ENCODE measurements at places on chromosomes 3 and 15.

GRCh38 chr3:184262764-184263179, 1.4 kb upstream of the CAMK2N2 start:
- DNase-seq, result no peak

- no peak for DNase-seq
These were observed 406.2 kb downstream of the RBMS3 start for GRCh38 chr3:29686889-29687592.

DNA sequence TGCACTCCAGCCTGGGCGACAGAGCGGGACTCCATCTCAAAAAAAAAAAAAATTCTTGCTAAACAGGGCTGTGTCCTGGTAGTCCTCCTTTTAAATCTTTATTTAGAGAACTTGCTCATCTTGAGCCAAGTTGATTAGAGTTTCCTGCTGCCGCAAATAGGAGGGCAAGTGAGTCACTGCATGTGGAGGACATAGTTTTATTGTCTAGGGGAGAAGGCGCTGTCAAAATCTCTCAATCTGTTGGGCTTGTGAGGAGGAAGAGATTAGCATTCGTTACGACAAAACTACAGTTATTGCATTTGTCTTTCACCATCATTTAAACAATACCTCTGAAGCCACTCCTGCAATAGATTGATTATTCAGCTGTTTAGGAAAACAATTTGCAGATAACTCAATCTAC, 11.5 kb downstream of the MUC4 start:
- DNase-seq, result no peak

- DNase-seq, result no peak
These were observed 8.4 kb downstream of the UPK1B start for GRCh38 chr3:119181765-119182164.

DNA sequence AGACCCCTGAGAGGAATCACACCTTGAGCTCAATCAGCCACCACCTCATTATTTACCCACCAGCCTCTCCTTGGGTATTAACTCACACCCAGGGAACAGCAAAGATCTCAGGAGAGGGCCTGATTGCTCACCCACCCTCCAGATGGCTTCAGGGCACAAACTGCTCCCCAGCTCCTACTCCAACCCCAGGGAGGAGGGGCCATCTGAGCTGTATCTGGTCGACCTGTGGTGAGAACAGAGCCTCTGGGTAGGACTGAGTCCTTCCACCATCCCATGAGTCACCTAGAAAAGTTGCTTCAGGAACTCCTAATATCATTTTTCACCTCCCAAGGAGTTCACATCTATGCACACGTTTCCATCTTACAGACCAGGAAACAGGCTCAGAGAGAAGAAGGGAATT, 44.8 kb upstream of the HES1 start:
- DNase-seq, result no peak

- DNase-seq, result no peak
These were observed 44.4 kb downstream of the BTD start for GRCh38 chr3:15645740-15646501.

DNA sequence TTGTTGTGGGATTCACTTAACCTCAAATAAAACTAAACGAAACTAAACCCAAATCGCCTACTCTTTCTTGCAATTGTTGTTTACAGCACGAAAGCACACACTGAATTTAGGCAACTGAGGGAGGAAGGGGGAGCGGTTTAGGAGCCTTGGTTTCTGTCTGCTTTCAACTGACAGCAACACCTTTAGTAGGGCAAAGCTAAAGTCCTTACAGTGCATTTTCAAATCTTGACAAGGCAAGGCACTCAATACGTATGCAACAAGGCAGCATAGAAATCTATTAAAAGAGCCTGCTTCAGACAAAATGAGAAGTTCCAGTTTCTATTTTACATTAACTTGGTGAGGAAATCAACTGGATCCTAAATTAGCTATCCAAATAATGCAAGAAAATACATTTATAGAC, 174.6 kb downstream of the CHST2 start:
- no peak for DNase-seq

DNA sequence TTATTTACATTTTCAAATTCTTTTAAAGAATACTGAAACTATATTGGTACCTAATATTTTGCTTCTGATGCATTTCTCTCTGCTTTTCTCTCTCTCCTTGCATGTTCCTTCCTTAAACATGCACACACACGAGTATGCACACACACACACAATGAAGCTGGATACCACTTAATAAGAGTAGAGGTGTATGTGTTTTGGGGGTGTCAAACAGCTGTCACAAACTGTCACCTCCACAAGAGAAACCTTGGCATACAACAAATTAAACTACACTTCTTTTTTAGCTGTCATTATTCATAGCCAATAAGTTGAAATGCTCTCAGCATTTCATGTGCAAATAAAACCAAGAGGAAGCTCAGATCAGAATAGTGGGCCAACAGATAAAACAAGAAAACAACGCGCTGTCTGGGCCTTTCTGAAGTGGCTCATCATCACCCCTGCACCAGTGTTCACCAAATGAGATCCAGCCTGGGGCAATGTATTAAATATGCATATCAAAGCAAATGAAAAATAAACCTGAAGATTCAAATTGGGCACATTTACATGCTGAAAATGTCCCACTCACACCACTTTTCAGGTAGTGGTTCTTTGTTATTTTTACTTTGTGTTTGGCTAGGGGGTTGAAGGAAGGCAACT, 9.7 kb downstream of the MEIS2 start:
- no peak for DNase-seq

DNA sequence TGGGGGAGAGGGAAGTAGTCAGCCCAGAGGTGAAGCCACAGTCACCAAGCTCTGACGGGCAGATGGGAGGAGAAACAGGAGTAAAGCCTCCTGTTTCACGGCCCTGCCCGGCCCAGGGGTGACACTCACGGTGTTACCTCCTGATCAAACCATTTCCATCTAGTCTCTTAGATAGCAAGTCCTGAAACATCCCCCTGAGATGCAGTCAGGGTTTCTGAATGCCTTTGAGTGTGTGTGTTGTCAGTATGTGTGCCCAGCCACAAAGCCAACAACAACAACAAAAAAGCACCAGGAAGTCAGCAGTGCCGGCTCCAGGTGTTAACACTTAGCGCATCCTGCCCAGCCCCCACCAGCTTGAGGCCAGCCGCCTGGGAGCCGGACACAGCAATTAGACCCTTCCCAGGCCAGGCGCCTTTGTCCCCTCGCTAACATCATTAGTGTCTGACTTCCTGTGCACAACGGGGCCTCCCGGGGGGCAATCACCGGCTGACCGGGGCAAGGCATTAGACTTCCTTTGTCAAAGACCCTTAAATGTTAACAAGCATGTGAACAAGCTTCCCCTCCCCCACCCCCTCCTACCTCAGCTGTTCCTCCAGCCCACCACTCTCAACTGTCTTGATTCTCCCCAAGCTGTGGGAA, 34.5 kb downstream of the IL17RD start:
- DNase-seq, result no peak

- no peak for DNase-seq
These were observed 13.6 kb downstream of the RPAP1 start for GRCh38 chr15:41530363-41530956.

DNA sequence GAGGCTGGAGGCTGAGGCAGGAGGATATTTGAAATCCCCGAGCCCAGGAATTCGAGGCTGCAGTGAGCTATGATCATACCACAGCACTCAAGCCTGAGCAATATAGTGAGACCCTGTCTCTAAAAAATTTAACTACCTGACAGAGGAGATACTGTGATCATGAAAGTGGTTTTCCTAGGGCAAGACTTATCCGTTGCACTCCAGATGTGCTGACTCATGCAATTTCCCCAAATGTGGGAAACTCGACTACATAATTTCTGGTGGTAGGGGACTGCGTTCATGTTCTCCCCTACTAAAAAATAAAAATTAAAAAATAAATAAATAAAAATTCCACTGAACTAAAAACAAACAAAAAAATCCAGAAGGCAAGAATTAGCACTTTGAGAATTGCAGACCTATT, 271.7 kb downstream of the SHQ1 start:
- no peak for DNase-seq

DNA sequence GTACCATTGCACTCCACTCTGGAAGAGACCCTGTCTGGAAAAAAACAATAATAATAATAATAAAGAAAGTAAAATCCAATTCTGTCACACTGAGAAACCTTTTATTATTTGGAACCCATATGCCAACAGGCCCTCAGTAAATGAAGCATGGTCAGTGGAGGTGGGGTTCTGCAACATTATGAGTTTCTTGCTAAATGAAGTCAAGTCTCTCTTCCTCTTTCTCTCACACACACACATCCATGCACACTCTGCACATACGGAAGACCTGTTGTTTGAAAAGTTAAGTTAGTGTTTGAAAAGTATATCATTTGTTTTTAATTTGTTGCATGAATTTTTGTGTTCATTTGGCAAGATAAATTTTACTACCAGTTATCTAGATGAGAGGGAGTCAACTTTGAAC, 27.8 kb downstream of the GAP43 start:
- no peak for DNase-seq

- DNase-seq, result no peak
These were observed 30.0 kb downstream of the RUBCN start for GRCh38 chr3:197706658-197707057.

- DNase-seq, result no peak
These were observed 1.6 kb upstream of the SUCNR1 start for GRCh38 chr3:151871639-151872468.

DNA sequence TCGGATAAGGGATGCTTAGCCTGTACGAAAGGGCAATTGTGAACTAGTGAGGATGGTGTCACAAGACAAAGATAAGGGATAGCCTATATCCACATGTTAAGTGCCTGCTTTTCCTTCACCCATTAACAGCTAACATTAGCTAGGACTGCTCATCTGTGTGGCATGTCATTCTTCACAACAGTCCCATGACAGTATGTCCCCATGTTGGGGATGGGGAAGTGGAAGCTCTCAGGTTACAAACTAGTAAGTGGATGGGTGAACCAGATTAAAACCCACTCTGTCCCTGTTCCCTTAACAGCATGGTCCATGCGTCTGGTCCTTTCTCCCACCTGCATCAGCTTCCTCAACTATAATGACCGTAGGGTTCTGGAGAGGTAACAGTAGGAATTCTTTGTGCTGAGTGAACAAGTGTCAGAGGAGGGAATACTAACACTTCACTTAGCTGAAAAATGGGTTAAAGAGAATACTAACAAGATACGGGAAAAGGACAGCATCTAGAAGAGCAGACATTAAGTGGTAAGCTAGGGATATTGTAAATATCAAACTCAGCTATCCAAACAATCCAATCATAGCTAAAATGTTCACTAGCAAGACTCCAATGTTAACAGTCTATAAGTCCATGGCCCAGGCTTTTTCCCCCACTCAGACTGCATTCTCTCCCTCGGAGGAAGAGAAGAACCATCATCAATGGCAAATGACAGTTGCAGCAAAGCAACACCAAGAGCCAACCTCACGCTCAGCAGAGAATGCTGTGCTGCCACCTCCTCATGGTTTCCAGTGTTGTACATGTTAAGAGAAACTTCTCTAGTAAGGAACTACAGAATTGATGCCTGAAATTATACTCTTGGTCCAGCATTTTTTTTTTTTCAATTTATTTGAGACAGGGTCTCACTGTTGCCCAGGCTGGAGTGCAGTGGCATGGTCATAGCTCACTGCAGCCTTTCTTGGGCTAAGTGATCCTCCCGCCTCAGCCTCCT, 5.0 kb downstream of the RPLP1 start:
- no peak for DNase-seq

- no peak for DNase-seq
These were observed 131.6 kb downstream of the TPRA1 start for GRCh38 chr3:127458696-127459604.

DNA sequence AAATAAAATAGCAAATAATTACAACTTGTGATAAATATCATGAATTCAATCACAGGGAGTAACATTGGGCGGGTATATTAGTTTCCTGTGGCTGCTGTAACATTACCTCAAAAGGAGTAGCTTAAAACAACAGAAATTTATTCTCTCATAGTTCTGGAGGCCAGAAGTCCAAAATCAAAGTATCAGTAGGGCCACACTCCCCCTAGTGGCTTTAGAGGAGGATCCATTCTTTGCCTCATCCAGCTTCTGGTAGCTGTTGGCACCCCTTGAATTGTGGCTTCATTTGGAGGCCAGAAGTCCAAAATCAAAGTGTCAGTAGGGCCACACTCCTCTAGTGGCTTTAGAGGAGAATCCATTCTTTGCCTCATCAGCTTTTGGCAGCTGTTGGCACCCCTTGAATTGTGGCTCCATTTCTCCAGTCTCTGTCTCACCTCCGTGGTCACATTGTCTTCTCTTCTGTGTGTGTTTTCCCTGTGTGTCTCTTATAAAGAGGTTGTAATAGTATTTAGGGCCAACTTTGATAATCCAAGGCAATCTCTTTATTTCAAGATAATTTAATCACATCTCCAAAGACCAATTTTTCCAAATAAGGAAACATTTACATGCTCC, 3.1 kb upstream of the CFAP20DC start:
- DNase-seq, result no peak

- DNase-seq, result no peak
These were observed 195.8 kb downstream of the CDIN1 start for GRCh38 chr15:36775209-36775608.

GRCh38 chr3:95037927-95038326, 975.1 kb downstream of the NSUN3 start:
- DNase-seq, result no peak

GRCh38 chr3:120438216-120438615, 12.6 kb downstream of the FSTL1 start:
- DNase-seq, result no peak

- DNase-seq, result no peak
These were observed 55.6 kb downstream of the UACA start for GRCh38 chr15:70707686-70708300.

DNA sequence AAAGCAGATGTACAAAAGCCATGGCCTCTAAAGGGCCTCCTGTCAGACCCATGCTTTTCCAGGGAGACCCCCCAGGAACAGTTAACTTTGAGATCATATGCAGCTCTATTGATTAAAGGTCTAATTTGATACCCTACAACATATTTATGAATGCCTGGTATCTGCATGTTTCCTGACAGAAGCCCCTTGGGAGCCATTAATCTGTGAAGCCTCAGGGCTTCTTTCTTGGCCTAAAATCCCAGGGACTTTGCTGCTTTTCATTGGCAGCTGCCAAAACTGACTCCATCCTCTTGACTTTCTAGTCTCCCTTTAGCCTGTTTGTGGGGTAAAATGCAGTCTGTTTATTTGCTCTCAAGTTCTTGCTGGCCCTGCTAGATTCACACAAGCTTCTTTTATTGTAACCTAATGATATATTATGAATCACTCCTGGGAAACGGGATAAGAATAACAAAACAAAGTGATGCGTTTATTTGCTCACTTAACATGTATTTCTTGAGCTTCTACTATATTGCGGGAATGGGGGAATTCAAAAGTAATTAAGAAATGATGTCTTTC, 257.0 kb downstream of the LSAMP start:
- no peak for DNase-seq

Measured in anterior cingulate cortex (tissue), 58 donors.